Head of caudate nucleus (tissue), 42 donors: ENCODE measurements at places on chromosomes 12 and 14.

DNA sequence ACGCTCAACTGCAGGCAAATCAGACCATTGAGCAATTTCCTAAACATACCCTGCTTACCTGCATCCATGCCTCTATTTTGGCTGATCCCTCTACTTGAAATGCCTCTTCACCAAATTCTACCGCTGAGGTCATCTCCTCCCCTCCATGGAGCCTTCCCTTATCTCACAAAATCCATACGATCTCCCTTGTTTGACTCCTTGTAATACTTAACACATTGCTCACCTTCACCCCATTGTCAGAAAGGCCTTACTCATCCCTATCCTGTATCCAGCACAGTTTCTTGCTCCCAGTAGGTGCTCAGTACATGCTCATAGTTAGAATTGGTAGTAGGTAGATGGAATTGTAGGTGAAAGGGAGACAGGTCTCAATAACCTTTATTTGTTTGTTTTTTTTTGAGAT, 5.4 kb downstream of the DDN start:
- DNase-seq: no peak

GRCh38 chr14:73521229-73521628, 15.7 kb upstream of the ACOT1 start:
- no peak for DNase-seq

DNA sequence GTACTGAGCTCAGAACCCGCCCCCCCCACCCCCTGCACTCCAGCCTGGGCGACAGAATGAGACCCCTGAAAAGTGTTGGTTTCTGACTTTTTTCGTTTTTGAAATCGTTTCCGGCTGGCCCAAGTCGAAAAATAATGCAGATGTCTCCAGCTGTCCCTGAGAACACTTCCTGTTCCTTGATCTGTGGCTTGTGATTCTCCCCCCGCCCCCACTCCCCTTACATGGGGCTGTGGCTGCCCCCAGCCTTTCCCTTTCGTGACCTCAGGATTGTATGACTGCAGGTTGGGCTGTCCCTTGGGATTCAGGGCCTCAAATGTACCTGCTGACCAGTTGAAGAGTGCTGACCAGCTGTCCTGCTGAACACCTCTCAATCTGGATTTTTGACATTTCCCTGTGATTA, 34.1 kb downstream of the NOC4L start:
- no peak for DNase-seq

DNA sequence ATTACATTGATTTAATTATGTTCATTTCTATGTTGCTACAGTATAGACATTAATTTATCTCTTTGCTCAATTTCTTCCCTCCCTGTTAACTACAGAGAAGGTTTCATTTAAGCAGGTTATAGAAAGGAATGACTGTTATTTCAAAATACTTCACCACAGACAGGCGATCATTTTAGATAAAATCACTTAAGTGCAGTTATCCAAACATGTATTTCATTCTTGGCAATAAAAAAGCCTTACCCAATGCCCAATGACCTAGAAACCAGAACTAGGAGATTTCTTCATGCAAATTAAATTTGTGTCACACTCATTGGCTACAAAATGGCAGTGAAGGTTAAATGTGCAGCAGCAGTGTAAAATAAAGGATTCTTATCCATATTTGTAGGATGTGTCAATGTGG, 266.4 kb downstream of the KCNH5 start:
- DNase-seq: no peak

- no peak for DNase-seq
Measured at GRCh38 chr12:89752341-89752740, 43.7 kb upstream of the ATP2B1 start.

DNA sequence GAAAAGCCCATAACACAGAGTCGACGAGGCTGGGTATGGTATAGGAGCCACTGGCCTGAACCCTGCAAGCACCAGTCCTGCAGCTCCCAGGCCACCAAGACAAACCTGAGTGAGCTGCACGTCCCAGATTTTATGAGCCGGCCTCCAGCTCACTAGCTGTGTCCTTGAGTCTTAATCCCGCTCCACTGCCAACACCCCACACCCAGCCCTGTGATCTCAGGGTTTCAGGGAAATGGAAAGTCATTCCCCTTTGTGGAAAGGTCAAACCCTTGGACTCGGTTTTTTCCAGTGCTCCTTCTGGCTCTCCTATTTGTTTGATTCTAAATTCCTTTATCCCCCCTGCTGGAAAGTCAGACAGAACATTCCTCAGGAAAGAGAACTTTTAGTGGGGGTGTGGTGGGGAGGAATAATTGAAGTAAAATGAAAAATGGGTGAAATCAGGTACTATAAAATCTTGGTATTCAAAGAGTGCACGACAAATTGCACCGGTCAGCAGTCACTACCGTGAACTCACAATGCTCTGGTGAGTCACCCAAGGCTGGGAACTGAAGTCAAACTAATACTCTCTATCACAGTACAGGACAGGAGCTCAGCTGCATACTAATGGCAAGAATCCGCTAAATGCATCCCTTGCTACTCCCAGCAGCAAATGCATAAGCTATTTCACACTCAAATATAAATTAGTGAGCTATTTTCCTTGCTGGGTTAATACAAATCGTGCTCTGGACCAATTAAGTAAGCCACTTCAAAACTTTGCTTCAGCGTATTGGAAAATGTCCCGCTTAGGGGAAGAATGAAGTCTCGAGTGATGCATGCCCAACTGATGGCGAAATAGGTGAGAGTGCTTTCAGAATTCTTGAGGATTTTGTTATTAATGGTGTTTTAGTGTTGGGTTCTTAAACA, 9.0 kb downstream of the PITPNM2 start:
- no peak for DNase-seq

GRCh38 chr12:43320281-43320680, 231.7 kb downstream of the ADAMTS20 start:
- DNase-seq: no peak

DNA sequence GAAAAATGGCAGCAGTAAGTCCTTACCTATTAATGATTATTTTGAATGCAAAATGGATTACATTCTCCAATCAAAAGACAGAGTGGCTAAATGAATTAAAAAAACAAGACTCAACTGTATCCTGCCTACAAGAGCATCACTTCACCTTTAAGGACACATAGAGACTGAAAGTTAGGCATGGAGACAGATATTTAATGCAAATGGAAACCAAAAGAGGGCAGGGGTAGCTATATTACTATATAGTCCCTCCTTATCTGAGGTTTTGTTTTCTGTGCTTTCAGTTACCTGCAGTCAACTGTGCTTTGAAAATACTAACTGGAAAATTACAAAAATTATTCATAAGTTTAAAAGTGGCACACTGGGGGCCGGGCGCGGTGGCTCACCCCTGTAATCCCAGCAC, 17.2 kb downstream of the NECAP1 start:
- DNase-seq: no peak

- DNase-seq: no peak
Measured at GRCh38 chr12:51960488-51960887, 9.0 kb downstream of the ACVR1B start.

GRCh38 chr14:104139460-104140212, 1.2 kb downstream of the KIF26A start:
- DNase-seq: no peak

DNA sequence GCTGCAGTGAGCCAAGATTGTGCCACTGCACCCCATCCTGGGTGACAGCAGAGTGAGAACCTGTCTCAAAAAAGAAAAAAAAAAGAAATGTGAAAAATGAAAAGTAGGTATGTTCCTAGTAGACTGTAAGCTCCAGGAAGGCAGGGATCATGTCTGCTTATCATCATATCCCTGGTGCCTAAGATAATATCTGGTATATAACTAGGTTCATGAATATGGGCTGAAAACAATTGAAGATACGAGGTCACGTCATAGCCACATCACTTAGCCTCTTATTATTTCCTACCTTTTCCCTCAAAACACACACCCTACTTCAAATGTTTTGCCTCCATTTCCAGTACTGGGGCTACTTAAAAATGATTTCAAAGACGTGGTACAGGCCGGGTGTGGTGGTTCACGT, 3.0 kb downstream of the POU6F1 start:
- no peak for DNase-seq

DNA sequence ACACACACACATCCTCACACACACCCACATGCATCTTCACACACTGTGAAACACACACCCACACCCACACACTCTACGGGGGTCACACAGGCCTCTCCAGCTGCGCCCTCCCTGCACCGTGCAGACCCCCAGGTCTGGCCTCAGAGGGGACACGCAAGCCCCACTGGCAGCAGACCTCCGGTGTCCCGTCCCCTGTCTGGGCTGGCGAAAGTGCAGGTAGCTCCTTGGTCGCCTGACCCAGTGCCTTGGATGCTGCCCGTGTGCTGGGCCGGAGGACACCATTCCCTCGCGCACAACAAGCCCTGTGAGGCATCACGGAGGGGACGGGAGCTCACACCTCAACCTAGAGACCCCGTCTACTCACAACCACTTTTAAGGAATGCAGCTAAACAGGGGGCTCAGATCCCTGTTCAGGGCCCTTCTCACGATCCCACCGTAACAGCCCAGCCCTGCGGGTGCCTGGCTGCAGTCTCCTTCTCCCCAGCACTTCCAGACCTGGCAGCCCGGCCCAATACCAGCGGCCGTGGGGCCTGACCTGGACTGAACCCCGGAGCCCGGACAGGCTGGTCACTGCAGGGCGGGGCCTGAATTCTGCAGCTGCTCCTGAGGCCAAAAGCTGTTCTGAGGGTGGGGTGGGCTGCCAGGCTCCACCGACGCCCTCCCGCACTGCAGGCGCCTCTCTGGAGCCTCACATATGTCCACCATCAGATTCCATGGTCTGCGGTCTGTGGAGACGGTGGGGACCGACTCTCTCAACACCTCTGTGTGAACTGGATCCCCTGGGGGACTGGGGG, 42.1 kb upstream of the FZD10 start:
- no peak for DNase-seq

- no peak for DNase-seq
Measured at GRCh38 chr12:106791531-106791930, 17.0 kb downstream of the RIC8B start.

DNA sequence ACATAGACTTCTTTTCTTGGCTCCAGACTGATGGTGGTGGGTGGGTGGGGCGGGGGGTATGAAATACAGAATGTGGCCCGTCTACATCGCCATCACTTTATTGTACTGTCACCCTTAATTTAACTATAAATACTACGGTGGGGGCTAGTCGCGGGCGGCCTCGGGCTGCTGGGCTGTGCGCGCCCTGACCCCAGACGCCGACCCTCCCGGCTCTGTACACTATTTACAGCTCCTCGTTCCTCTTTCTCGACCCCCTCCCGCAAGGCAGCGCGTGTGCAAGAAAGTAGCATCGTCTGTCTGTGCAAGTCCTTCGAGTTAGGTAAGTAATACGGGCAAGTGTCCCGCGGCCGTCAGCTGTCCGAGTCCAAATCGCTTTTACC, 1.8 kb downstream of the GSC start:
- DNase-seq: no peak

- DNase-seq: no peak
Measured at GRCh38 chr12:127277882-127278281, 989.1 kb upstream of the TMEM132C start.

DNA sequence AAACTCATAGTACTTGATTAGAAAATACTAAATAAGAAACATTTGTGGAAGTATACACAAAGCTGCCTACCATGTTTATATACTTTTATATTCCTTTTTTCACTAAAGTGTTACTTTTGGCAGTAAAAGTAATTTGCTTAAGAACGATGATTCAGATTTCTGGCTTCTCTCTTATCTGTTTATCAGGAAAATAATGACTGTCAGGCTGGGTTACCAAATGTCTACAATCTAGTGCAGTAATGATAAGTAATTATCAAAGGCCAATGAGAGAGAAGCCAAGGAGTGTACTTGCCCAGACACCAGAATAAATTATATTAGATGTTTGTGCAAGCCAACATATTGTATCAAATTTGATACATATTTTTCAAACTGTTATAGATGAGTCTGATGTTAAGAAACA, 113.4 kb downstream of the RALGAPA1 start:
- no peak for DNase-seq

DNA sequence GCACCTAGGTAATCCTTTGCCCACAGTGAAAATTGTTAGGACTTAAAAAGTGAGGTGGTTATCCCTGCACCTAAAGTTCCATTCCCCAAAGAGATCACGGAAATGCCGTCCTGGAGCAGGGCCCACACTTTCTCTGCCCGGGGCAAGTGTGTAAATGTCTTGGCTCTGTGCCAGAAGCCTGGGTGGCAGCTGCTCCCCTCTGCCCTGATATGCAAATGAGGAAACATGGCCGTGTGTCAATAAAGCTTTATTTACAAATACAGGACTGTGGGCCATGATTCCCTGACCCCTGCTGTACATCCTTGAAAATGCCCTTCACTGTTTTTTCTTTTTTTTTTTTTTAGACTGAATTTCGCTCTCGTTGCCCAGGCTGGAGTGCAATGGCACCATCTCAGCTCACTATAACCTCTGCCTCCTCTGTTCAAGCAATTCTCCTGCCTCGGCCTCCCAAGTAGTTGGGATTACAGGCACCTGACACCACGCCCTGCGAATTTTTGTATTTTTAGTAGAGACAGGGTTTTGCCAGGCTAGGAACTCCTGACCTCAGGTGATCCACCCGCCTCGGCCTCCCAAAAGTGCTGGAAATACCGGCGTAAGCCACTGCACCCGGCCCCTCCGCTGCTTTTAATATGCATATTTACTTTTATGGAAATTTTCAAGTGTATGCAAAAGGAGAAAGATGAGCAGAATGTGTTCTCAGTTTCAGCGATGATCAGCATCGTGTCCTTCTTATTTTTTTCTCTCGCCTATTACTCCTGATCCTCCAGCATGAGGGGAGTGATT, 75.5 kb downstream of the GALNT9 start:
- DNase-seq: no peak

GRCh38 chr14:90303473-90303872, 28.3 kb downstream of the NRDE2 start:
- DNase-seq: no peak

DNA sequence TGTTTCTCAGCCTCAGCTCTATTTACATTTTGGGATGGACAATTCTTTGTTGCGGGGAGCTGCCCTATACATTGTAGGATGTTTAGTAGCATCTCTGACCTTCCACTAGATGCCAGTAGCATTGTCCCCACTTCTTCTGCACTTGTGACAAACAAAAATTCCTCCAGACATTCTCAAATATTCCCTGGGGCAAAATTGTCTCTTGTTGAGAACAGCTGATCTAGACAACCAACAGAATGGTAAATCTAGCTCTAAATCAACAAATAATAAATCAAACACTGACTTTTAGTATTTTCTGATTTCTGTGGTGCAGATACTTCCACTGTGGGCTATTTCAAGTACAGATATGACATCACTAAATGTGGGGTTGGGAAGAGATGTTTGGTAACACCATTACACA, 60.7 kb downstream of the MSRB3 start:
- no peak for DNase-seq

DNA sequence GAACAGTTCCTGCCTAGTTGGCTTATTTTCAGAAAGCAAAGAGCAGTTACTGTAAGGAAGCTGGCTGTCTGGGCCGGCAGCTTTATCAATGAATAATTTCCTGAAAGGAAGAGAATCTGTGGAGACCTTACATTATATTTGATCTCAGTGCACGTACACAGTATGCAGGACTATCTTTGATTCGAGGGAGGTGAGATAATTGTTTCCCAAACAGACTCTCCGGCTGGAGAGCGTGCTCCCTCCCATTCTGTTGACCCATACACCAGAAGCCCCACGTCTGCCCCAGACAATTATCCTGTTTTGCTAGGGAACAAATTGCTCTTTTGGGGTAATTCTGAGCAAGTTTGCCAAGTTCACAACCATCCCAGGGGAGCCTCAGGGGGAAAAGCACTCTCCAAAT, 1115.0 kb downstream of the VRK1 start:
- DNase-seq: no peak
